Urothelium cell line (cell line): ENCODE measurements at places on chromosomes 13 and 19.
A peak's percentile ranks its signal among the peaks of the same experiment; 100 is the strongest.

GRCh38 chr19:23118400-23118799, 1.6 kb downstream of the ZNF730 start:
- DNase-seq, result no peak

GRCh38 chr19:47618771-47619170, 9.8 kb downstream of the BICRA start:
- DNase-seq, result no peak

DNA sequence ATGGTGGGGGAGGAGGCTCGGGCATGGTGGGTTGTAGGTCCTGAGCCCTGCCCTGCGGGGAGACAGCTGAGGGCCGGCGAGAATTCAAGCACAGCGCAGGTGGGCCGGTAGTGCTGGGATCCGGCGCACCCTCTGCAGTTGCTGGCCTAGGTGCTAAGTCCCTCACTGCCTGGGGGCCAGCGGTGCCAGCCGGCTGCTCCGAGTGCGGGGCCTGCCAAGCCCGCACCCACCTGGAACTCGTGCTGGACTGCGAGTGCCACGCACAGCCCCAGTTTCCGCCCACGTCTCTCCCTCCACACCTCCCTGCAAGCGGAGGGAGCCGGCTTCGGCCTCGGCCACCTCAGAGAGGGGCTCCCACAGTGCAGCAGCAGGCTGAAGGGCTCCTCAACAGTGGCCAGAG, 33.7 kb downstream of the EEF1AKMT1 start:
- no peak for DNase-seq

DNA sequence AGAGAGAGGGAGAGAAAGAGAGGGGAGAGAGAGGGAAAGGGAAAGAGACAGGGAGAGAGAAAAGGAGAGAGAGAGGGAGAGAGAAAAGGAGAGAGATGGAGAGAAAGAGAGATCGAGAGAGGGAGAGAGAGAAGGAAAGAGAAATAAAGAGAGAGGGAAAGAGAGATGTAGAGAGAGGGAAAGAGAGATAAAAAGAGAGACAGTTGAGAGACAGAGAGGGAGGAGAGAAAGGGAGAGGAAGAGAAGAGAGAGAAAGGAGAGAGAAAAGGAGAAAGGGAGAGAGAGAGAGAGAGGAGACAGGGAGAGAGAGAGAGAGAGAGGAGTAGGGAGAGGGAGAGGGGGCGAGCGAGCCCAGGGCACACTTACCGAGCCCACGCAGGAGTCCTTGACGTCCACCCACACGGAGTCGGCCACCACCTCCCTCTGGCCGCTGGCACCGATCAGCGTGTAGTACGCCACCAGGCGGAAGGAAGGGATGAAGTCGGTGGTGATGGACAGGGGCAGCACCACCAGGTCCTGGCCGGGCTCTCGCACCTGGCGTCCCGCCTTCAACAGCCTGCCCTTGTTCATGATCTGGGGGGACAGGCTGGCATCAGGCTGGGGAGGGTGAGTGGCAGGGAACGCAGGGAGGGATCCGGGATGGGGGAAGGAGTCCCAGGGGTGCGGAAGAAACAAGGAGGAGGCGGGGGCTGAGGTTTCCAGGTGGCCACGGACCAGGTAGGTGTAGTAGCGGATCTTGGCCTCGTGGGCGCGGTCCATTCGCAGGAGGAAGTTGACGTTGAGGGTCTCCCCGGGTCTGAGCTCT, 10.0 kb downstream of the C3 start:
- DNase-seq, result no peak

GRCh38 chr19:48509467-48510194, 2.0 kb downstream of the LMTK3 start:
- DNase-seq, result no peak

- no peak for DNase-seq
Measured at GRCh38 chr19:10404888-10405820, 1.8 kb upstream of the CDC37 start.

GRCh38 chr13:77323858-77324257, 3.0 kb downstream of the MYCBP2 start:
- no peak for DNase-seq

DNA sequence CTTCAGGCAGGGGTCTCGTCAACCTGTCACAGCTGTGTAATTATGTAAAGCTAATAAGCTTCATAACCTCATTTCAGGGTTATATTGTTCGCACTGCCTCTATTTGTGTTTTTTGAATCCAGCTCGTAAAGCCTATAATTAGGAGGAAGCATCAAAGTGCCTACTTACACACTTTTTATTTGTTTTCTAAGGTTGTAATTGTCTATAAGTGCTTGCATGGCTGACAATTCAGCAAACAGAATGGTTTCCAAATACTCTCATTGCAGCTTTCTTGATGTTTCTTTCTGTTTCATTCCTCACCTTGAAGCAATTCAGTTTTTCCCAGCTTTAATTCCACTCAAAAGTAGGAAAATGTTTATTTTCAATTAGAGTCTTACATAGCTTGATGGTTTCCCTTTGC, 336.3 kb downstream of the HS6ST3 start:
- DNase-seq, result no peak

DNA sequence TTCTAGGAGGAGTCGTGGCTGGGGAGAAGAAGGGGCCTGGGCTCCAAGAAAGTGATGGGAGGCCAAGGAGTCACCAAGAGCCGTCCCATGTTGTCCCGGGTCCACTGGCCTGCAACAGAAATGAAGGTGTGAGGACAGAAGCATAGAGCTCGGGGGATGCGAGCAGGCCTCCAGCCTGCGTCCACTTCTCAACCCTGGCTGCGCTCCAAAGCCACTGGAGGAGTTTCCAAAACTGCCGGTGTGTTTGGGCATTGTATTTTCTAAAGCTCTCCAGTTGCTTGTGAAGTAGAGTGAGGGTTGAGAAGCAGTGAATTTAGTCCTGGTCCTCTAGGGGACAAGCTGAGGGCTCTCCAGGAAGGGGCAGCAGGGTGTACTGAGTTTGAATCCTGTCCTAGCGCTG, 13.0 kb downstream of the FFAR2 start:
- no peak for DNase-seq

- DNase-seq, result no peak
Measured at GRCh38 chr13:78603240-78603957, at the start of gene POU4F1. TSS of gene POU4F1 (minus strand) at chr13:78603552. CDS start at chr13:78603326, 226 bp downstream.

- no peak for DNase-seq
Measured at GRCh38 chr19:13640611-13641010, 123.7 kb upstream of the MRI1 start.

- no peak for DNase-seq
Measured at GRCh38 chr13:37059848-37060192, 332 bp upstream of the SUPT20H start.

- DNase-seq, result no peak
Measured at GRCh38 chr13:45941261-45941660, 89.7 kb upstream of the SIAH3 start.

DNA sequence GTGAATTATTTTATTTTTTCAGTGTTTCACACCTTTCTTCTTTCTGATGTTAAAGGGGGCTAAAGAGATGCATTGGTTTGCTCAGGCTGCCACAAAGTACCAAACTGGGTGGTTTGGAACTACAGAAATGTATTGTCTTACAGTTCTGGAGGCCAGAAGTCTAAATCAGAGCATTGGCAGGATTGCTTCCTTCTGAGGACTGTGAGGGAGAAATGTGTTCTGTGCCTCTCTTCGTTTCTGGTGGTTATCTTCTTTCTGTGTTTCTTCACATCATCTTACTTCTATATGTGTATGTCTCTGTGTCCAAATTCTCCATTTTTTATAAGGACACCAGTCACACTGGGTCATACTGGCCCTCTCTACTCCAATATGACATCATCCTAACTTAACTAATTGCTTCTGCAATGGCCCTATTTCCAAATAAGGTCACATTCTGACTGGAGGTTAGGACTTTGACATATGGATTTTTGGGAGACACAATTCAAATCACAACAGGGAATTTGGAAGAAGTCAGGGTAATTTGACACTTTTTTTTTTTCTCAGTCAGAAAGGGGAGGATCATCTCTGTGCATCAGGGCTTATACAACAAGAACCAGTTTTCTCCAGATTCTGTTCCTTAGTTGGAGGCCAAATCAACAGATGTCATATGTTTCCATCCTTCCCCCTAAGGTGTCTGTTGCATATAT, 188.2 kb downstream of the KCNRG start:
- DNase-seq, result no peak

- peak; percentile 12 for DNase-seq
Measured at GRCh38 chr13:108176685-108177274, 38.6 kb downstream of the LIG4 start.

DNA sequence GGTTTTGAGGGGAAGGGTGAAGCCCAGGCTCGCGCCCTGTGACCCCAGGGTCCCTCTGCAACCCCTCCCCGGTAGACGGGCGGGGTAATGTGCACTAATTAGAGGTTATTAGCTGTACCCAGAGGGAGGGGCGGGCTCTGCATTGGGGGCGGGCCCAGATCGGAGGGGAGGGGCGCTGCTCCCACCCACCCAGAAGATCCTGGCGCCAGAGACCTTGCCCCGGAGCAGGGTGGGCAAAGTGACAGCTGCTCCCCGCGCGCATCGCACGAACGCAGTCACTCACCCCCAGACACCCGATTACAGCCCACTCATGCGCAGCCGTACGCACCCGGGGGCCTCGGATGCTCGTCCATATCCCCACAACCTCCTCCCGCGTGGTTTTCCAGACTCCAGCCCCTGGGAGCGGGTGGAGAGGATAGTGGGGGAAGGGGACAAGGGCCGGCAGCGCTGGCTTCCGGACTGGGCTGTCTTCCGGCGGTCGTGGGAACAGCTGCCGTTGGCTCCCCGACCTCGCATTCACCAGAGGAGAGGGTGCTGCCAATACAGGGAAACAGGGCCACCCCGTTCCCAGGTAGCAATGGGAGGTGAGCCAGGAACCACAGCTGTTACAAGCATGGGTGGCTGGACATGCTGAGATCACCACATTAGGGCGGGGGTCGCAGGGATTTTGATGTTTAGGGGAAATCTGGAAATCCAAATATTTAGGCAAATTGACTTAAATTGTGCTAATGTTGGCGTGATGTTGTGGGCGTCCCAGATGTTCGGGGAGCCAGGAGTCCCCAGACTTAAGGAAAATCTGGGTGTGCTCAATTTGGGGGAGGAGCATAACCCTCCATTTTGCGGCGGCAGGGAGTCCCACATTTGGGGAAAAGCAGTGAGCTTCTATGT, 2.9 kb upstream of the HOOK2 start:
- no peak for DNase-seq

DNA sequence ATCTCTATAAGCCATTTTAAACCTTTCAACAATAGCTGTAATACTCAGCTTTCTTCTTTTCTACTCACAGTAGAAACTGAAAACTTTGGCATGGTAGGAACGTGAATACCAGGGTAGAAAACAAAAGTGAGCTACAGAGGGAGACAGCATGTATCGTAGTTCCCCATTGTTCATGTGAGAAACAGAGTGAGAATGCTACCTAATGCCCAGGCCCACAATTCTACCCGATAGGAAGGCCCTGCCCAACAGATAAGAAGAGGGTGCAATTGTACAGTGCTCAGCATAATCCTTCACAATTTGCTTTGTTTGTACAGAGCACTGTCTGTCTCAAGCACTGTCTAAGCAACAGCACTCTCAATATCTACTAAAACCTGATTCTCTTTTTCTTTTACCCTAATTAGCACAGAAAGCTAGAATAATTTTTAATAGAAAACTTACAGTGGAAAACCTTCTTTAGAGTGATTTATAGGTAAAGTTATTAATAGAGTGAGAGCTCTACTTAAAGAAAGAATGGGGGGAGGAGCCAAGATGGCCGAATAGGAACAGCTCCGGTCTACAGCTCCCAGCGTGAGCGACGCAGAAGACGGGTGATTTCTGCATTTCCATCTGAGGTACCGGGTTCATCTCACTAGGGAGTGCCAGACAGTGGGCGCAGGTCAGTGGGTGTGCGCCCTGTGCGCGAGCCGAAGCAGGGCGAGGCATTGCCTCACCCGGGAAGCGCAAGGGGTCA, 322.3 kb downstream of the EFNB2 start:
- no peak for DNase-seq

DNA sequence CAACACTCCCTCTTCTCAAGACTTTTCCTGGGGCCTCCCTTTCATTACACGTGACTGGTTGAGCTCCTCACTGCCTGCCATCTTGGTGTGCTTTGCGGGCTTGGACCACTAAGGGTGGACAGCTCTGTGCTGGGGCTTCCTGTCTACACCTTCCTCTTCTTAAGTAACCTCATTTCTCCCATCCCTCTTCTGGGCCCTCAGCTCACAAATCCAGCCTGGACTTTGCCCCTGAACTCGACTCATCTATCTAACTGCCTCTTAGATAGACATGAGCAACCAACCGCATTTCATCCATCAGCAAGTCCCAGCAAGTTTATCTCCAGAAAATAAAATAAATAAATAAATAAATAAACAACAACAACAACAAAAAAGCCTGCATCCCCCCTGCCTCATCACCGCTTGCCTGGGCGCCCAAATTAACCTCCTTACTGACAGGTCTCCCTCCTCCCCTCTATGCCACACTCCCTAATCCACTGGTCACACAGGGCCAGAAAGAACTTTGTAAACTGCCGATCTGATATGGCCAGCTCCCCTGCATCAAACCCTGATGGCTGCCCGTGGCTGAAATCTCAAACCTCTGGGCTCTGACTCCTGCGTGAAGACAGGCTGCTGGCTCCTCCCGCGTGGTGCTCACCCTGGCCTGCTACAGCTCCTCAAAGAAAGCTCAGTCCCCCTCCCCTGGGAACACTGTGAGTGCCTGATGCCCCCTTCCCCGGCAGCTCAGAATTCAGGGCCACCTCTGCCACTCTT, 7.8 kb downstream of the ISOC2 start:
- DNase-seq, result no peak

GRCh38 chr19:2101417-2102335, 5.0 kb downstream of the IZUMO4 start:
- DNase-seq, result no peak

DNA sequence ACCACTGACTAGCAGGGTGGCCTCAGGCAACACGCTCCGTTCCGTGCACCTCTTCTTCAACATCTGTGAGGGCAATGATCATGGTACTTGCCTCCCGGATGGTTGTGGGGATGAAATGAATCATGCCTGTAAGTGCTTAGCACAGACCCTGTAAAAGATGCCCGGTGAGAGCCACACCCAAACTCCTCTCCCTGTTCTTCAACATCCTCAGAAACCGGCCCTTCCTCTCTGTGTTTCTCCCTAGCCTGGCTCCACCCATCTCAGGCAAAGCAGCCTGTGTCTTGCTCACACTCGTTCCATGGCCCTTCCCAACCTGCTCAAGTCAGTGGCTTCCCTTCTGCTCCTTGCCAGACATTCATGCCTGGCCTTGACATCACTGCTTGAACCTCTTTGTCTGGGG, 5.8 kb upstream of the DMKN start:
- peak; percentile 46 for DNase-seq

- DNase-seq, result no peak
Measured at GRCh38 chr13:40026174-40026585, 370.7 kb downstream of the COG6 start.

- DNase-seq, result peak; percentile 75
Measured at GRCh38 chr19:12639901-12640613, 26.5 kb downstream of the MAN2B1 start.

DNA sequence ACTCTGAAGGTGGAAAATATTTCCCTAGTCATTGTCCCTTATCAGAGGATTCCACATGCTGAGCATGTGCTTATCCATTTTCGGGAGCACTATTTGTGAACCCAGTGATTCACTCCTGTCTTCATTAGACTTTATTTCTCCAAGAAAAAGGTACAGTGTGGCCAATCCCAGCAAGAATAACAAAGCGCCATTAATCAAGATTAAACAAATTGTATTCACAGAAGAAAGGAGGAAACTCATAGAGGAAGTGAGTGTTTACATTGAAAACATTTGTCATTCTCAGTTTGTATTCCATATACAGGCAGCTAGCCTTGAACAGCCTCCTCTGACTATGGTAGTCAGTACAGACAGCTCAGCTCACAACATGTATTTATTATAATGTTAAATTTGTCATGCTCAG, 1669.9 kb upstream of the SPRY2 start:
- DNase-seq, result no peak

- DNase-seq, result no peak
Measured at GRCh38 chr13:94713561-94714182, 1.3 kb upstream of the SOX21 start.
